ENCODE measurements at places on chromosomes 6 and 20. TPM values are rescaled to one million over a fixed set of nuclear protein-coding genes. Genes with fewer than 3 reads are reported as not detected.

Gene ARMH2
- total RNA-seq = 1.2 TPM

Gene DYNLT2
- 4.0 TPM for total RNA-seq

Gene YWHAB
- 199 TPM for total RNA-seq

Gene FNDC1
- not detected for total RNA-seq

Gene SAMD10
- 22.3 TPM for total RNA-seq

Gene GRM1
- not detected for total RNA-seq

Gene ZC3H12D
- total RNA-seq = 0.49 TPM

Gene SLC44A4
- total RNA-seq = not detected

Gene SLC22A16
- not detected for total RNA-seq

Gene OR2H2
- not detected for total RNA-seq

Gene CST4
- not detected for total RNA-seq

Gene SPATS1
- total RNA-seq = not detected

Gene TSBP1
- not detected for total RNA-seq

Gene ALDH8A1
- total RNA-seq = 0.75 TPM

Gene CNR1
- not detected for total RNA-seq

Gene KCNQ5
- 8.2 TPM for total RNA-seq

Gene RAET1G
- not detected for total RNA-seq

Gene LPA
- not detected for total RNA-seq

Gene DEFB132
- not detected for total RNA-seq

Gene NEURL2
- 0.89 TPM for total RNA-seq

Gene HLA-DOA
- total RNA-seq = 4.3 TPM

Gene COL11A2
- total RNA-seq = 0.94 TPM

Gene C2
- total RNA-seq = 1.3 TPM

Gene TSPYL4
- 21.5 TPM for total RNA-seq

Gene CPXM1
- total RNA-seq = 0.49 TPM

Gene APCDD1L
- total RNA-seq = not detected

Gene MPIG6B
- total RNA-seq = 12.8 TPM

Gene DDX27
- total RNA-seq = 75.9 TPM

Gene BPIFB2
- not detected for total RNA-seq

Gene MOCS3
- 2.2 TPM for total RNA-seq

Gene COL10A1
- total RNA-seq = not detected

Gene RUNX2
- total RNA-seq = 19.2 TPM

Gene KLC4
- 39.4 TPM for total RNA-seq

Gene ADNP
- total RNA-seq = 56.8 TPM

Gene DUSP15
- not detected for total RNA-seq

Gene CRISP3
- total RNA-seq = not detected

Gene ZBTB46
- total RNA-seq = 1.1 TPM

Gene NOTCH4
- 2.6 TPM for total RNA-seq

Gene CST2
- total RNA-seq = not detected

Gene NRSN1
- total RNA-seq = not detected

Gene SAMD5
- total RNA-seq = not detected

Gene HTR1E
- total RNA-seq = not detected
